ENCODE measurements at places on chromosomes 3 and 15. TPM values are rescaled to one million over a fixed set of nuclear protein-coding genes. Genes with fewer than 3 reads are reported as not detected.

KNSTRN gene
- total RNA-seq, result 48.4 TPM

CCDC80 gene
- total RNA-seq, result 12.7 TPM

TEX55 gene
- not detected for total RNA-seq

RTP1 gene
- not detected for total RNA-seq

FAM43A gene
- total RNA-seq, result 304 TPM

NOX5 gene
- total RNA-seq, result 0.33 TPM

SYNPR gene
- total RNA-seq, result not detected

PLSCR5 gene
- not detected for total RNA-seq

CMSS1 gene
- 14.0 TPM for total RNA-seq

PLCL2 gene
- 10.8 TPM for total RNA-seq

CAND2 gene
- total RNA-seq, result 5.2 TPM

CADM2 gene
- 0.29 TPM for total RNA-seq

CFAP92 gene
- total RNA-seq, result 0.48 TPM

GTPBP8 gene
- total RNA-seq, result 38.7 TPM

IRAK2 gene
- total RNA-seq, result 29.4 TPM

LOXL1 gene
- 3.0 TPM for total RNA-seq

B3GNT5 gene
- 28.3 TPM for total RNA-seq

GOLGA8T gene
- total RNA-seq, result not detected

NR1I2 gene
- total RNA-seq, result not detected

USP13 gene
- total RNA-seq, result 16.9 TPM

ASB14 gene
- total RNA-seq, result not detected

SERINC4 gene
- total RNA-seq, result not detected

IMPDH2 gene
- total RNA-seq, result 292 TPM

MSL2 gene
- 22.7 TPM for total RNA-seq

GABRB3 gene
- total RNA-seq, result not detected

NANOGP8 gene
- 0.38 TPM for total RNA-seq

SLCO2A1 gene
- 2.6 TPM for total RNA-seq

RASGRF1 gene
- not detected for total RNA-seq

SLC22A14 gene
- total RNA-seq, result 0.10 TPM

PIK3R4 gene
- 32.0 TPM for total RNA-seq

ZNF620 gene
- 3.6 TPM for total RNA-seq

TGM4 gene
- 0.33 TPM for total RNA-seq

CEP70 gene
- 18.3 TPM for total RNA-seq

TMCC1 gene
- 27.1 TPM for total RNA-seq

PRICKLE2 gene
- 3.8 TPM for total RNA-seq

RFX7 gene
- 7.8 TPM for total RNA-seq

TM4SF18 gene
- 91.5 TPM for total RNA-seq

RAD51 gene
- total RNA-seq, result 4.8 TPM

CX3CR1 gene
- total RNA-seq, result not detected

ATOSA gene
- 44.7 TPM for total RNA-seq

LINGO1 gene
- total RNA-seq, result 0.33 TPM

FBXO40 gene
- total RNA-seq, result not detected

LTK gene
- not detected for total RNA-seq

DUOXA2 gene
- total RNA-seq, result not detected

CSNK1G1 gene
- 39.8 TPM for total RNA-seq

CCRL2 gene
- total RNA-seq, result 5.6 TPM

CCK gene
- not detected for total RNA-seq

WDR93 gene
- total RNA-seq, result 0.10 TPM

PLA2G4F gene
- not detected for total RNA-seq

PLS1 gene
- 1.3 TPM for total RNA-seq

ALDH1L1 gene
- not detected for total RNA-seq
